ENCODE measurements at places on chromosomes 11 and 22.

DNA sequence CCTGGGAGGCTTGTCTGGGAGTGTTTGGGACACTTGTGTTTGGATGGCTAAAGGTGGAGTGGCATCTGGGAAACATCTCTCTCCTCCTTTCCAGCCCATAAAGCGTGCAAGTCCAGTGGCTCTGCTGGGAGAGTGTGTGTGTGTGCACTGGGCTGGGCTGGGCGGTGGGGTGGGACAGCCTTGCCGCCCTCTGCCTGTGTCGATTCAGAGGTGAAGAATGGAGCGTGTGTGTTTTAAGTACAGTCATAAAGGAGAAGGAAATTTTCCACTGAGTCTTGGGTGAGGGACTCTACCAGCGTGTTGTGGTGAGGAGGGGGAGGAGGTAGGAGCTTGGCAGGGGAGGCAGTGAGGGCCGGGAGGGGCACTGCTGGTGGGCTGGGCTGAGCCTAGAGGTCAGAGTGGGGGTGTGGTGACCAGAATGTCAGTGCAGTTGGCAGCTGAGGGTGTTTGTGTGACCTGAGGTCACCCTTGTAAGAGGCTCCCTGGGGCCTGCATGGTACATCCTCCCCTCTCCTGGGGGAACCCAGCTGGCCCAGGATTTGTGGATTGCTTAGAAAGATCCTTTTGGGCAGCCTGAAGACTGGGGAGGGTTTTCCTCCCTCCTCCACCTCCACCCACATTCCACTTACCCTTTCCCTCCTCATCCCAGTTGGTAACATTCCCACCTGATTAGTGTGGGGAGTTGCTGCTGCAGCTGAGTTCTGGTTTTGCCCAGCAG lies 1.7 kb downstream of the TIMP3 start:
- no peak for DNase-seq

- no peak for DNase-seq
Observed at GRCh38 chr22:36465232-36466021, 16.0 kb downstream of the TXN2 start.

DNA sequence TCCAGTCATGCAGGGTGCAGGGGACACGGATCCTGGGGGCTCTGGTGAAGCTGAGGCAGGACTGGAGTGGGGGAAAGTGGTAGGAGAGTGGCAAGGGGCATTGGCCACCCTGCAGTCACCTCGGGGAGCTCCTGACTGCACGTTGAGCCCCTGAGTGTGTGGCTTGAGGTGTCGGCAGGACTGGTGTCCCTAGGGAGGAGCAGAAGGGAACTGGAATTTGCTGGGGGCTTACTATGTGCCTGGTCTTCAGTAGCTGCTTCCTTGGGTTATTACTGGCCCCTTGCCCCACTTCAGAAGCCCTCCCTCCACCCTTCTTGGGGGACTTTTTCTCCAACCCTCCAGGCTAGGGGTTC lies 31.5 kb downstream of the IFT27 start:
- DNase-seq: no peak

GRCh38 chr11:123461164-123461563 lies 31.1 kb downstream of the GRAMD1B start:
- DNase-seq: no peak

- no peak for DNase-seq
Observed at GRCh38 chr22:50531546-50531961, 1.7 kb upstream of the TYMP start.
